ENCODE measurements at places on chromosomes 11 and 22.

- no peak for DNase-seq
Observed at GRCh38 chr11:76266286-76267100, 60.2 kb upstream of the WNT11 start.

GRCh38 chr11:126308271-126308671 lies 4.4 kb downstream of the DCPS start:
- DNase-seq = no peak

DNA sequence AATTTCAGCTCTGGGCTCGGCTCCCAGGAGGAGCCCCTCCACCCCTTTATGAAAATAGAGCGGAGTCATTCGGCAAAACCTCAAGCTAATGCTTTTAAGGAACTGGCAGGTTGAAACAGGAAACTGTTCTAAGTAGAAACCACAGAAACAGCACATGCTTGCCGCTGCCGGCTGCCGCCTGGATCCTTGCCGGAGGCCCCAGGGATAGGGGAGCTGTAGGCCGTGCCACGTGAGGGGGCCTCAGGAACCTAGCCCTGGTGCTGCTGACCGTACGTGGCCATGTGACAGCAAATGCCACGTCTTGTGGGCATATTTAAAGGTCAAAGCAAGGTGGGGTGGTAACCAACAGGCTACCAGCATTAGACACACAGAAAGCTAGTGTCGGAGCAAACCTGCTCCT lies 77.9 kb upstream of the TIMP3 start:
- peak; percentile 19 for DNase-seq

DNA sequence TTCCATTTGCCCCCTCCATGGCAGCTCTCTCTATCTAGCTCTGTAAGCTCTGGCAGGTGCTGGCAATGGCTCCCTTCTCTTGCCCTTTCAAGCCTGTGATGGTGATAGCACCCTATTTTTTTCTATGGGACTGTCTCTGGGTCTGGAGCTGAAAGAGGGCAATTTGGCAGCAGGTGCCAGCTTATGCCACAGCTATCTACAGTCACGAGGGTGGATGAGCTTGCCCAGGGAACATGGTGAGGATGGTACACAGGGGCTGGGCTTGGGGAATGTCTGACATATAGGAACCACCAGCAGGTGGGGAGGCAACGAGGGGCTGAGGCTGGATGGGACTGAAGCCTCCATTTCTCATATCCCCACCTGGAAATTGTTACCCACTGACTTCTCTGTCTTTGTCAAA lies 175.4 kb upstream of the SYT13 start:
- DNase-seq = no peak

GRCh38 chr22:39094717-39095389 lies 2.2 kb upstream of the APOBEC3H start:
- DNase-seq = no peak

- no peak for DNase-seq
Observed at GRCh38 chr22:38124236-38124974, 13.9 kb upstream of the BAIAP2L2 start.

- DNase-seq = peak; percentile 36
Observed at GRCh38 chr22:29073618-29074275, 912 bp downstream of the KREMEN1 start.

DNA sequence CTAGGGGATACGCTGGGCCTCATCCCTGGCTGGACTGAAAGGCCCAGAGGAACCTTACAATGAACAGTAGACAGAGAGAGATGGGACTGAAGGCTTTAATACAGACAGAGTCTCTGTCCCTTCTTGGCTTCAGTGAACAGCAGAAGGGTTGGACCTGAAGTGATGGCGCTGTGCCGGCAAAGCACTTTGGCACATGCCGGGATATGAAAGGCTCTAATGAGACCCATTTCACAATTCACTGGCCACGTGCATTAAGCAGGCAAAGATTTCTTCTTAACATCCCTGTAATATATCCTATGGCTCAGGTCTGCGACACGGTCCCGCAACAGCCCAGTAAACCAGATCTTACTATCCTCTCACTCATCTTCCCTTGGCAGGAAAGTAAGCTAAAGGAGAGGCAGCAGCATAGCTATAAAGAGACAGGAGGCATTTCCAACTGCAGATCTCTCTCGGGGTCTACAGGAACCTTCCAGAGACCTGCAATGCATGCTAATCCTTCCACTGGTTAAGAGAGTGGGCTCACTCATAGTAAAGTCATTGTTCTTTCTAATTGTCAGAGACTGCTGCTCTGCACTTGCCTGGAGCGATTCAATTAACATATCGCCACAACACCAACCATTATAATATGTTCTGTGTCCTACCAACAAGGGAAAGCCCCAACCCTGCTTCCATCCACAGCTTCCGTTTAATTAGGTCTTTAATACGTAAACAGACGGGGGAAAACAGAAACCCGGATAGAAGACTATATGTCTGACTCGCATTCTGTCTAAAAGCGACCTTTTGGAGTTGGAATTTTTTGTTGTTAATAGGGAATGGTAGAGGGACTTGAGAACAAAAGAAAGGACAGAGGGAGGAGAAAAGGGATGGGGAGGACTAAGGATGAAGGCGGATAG lies 1179.0 kb downstream of the LRRC4C start:
- no peak for DNase-seq

GRCh38 chr11:123430721-123431497 lies 840 bp downstream of the GRAMD1B start:
- peak; percentile 35 for DNase-seq

GRCh38 chr11:12105471-12105870 lies 4.9 kb upstream of the MICAL2 start:
- DNase-seq = no peak

DNA sequence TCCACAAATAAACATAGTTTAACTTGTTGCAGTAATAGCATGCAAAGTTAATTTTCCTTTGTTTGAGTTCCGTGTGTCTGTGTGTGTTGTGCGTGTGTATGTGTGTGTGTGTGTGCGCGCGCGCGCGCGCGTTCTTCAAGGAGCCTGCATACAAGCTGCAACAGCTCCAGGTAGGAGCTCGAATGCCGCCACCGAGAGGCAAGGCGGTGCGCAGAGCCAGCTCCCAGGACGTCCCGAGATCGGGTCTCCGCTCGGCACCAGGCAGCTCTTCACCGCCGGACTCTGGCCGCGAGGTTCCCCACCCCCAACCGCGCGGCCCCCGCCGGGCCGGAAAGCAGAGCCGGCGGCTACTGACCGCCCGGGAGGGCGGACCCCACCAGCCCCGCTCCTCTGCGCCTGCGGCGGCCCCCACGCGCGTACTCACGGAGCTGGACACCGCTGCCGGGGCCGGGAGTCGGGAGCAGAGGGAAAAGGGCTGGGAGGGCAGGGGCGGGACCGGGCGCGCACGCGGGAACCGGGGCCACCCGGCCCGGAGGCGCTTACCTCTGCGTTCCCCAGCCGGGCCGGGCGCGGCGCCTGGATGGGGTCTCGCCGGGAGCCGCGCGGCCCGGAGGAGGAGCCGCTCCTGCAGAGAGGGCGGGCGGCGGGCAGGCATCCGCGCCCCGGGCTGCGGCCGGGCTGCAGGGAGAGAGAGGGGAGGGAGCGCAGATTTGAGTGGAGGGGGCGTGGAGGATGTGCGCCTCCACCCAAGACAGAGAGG lies 40.4 kb upstream of the AKIP1 start:
- no peak for DNase-seq

- DNase-seq = no peak
Observed at GRCh38 chr22:49257551-49257961, 570.1 kb downstream of the BRD1 start.

- peak; percentile 60 for DNase-seq
Observed at GRCh38 chr11:9758637-9759518, 95.0 kb downstream of the SWAP70 start.

GRCh38 chr11:10809373-10810160 lies 841 bp upstream of the EIF4G2 start:
- peak; percentile 36 for DNase-seq

- no peak for DNase-seq
Observed at GRCh38 chr11:123373754-123374621, 56.1 kb upstream of the GRAMD1B start.

DNA sequence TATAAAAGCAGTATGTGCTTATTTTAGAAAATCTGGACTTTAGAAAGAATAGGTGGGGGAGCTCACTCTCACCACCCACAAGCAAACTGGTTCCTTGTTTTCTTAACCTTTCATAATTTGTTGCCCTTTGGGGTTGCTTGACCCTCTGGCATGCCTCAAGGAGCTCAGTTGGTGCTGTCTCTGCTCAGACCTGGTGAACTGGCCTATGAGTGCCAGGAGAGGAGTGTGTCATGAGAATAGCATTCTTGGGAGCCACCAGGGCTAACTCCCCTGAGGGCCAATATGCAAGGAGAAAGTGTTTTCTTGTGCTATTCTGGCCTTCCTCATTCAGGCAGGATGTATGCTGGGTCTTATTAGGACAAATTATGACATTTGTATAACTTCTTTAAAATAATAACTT lies 21.0 kb upstream of the AMOTL1 start:
- DNase-seq = no peak

GRCh38 chr11:8325591-8326304 lies 62.1 kb upstream of the LMO1 start:
- DNase-seq = no peak

- no peak for DNase-seq
Observed at GRCh38 chr11:18696638-18697225, 1.8 kb upstream of the TMEM86A start.

DNA sequence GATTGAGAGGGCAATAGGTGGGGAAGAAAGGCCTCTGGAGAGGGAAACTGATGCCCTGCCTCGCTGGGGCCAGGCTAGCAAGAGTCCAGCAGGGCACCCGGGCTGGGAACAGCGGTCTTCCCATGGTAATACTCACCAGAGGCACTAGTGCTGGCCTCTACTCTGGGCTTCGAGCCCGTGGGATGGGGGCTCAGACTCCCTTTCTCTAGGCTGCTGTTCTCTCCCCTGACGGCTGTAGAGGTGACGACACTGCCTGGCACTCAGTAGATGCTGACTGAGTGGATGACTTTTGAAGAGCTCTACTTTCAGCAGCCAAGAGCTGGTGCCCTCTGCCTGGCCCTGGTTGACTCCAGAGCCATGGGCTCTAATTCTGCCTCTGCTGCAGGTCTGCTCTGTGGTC lies 818 bp upstream of the C1QTNF4 start:
- DNase-seq = no peak

DNA sequence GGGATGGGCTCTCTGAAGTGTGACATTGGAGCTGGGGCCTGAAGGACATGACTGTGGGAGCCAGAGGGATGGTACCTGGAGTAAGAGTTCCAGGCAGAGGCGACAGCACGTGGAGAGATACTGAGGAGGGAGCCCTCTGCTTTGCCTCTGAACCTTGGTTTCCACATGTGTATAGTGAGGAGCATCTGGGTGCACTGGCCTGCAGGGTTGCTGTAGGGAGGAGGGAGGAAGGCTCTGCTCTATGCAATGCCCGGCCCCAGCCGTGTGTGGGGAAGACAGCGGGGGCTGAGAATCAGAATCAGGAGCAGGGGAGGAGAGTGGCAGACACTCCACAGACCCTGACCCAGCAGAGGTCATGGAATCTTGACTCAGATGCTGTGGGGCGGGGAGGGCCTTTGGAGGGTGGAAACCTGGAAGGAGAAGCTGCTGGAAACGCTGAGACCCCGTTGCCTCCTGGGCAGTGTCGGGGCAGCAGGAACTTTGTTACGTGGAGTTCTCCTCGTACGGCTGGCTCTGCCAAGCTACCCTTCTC lies 4.0 kb downstream of the SCYL1 start:
- no peak for DNase-seq

GRCh38 chr22:49097966-49098365 lies 729.7 kb downstream of the BRD1 start:
- no peak for DNase-seq

GRCh38 chr22:38799265-38800002 lies 5.5 kb upstream of the DNAL4 start:
- no peak for DNase-seq

DNA sequence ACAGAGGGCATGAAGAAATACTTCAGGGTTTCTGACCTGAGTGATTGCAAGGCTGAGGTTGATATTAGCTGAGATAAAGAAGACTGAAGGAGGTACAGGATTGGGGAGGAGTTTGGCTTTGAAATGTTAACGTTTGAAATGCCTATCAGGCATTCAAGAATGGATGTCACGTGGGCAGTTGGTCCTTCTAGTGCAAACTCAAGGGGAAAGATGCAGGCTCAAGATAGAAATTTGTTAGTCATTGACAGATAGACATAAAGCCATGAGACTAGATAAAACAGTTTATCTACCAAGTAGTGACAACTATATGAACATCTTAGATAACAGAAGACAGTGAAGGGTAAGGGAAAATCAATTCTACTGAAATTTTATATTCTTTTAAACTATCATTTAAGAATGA lies 23.1 kb downstream of the TTC17 start:
- DNase-seq = no peak

GRCh38 chr11:31817621-31818424 lies 6.7 kb upstream of the PAX6 start:
- no peak for DNase-seq

DNA sequence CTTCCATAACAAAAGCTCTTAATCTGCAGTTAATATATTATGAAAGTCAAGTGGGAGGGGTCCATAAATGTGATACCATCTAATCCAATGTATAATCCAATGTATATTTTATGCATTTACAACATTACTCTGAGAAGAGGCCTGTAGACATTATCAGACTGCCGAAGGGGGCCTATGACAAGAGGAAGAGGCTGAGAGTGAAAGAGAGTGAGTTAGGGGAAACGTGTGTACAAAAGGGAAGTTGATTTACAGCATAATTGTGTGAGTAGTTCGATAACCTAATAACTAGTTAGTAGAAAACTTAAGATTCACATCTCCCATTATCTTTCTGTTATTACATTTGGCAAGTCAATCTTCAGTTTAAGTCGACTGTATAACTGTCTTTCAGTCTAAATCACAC lies 86.6 kb downstream of the DDX10 start:
- no peak for DNase-seq

- no peak for DNase-seq
Observed at GRCh38 chr11:128715691-128716561, 22.1 kb downstream of the FLI1 start.

DNA sequence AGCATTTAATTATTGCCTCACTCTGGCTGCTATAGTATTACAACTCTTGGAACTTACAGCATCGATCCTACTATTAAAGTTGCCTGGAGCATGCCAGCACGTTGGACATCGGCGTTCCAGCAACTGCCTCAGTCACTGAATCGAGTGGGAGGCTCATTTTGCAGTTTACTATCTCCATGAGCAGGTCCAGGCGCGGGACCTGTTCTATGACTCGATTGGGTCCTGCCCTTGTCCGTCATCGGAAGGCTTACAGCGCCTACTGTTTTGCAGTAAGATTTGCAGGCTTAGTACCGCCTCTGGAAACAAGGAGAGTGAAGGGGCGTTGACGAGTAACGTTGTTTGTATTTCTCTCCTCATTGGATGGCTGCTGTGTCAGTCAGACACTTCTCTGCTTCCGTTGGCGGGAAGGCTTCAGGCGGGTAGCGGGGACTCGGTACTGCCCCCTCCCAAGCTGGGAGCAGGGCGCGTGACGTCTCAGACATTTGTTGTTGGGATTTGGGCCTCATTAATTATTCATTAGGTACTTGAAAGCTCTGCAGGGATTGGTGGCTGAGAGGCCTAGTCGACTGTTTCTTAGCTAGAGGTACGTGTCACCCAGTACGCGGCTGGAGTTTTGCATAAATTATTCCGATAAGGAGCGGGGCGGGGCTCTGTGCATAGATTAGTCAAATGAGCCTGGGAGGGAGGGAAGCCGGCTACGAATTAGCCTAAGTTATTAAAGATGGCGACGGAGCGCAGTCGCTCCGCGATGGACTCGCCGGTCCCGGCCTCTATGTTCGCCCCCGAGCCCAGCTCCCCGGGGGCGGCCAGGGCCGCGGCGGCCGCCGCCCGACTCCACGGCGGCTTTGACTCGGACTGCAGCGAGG lies at the start of gene GTPBP1:
GTPBP1 (plus strand) TSS at position 710 of the 866 bp plus-strand sequence; CDS start at position 722, 12 bp downstream.
- DNase-seq = peak; percentile 97

All from activated CD4-positive, alpha-beta T cell treated with anti-CD3 and anti-CD28 coated beads for 4 hours (primary cell).